ENCODE measurements at places on chromosomes 4 and X. TPM values are rescaled to one million over a fixed set of nuclear protein-coding genes. Genes with fewer than 3 reads are reported as not detected.

Gene TEX11
- not detected for total RNA-seq

Gene CDX4
- total RNA-seq, result not detected

Gene DGAT2L6
- total RNA-seq, result not detected

Gene IDUA
- 4.4 TPM for total RNA-seq

Gene PLK4
- total RNA-seq, result 19.6 TPM

All from regular cardiac myocyte (primary cell).